ENCODE measurements at places on chromosomes 1 and 21. TPM values are rescaled to one million over a fixed set of nuclear protein-coding genes. Genes with fewer than 3 reads are reported as not detected.

Gene RRP15
- 15.7 TPM for total RNA-seq

Gene DDR2
- 10.8 TPM for total RNA-seq

Gene KRTAP19-1
- total RNA-seq: not detected

Gene FASLG
- not detected for total RNA-seq

Gene ZNF695
- total RNA-seq: 6.0 TPM

Gene CAMK1G
- 4.4 TPM for total RNA-seq

Gene GREM2
- total RNA-seq: 5.3 TPM

Gene ITPKB
- 20.3 TPM for total RNA-seq

All from diencephalon (tissue), 1 donor.